ENCODE measurements at places on chromosomes 5 and 9. TPM values are rescaled to one million over a fixed set of nuclear protein-coding genes. Genes with fewer than 3 reads are reported as not detected.

DNA sequence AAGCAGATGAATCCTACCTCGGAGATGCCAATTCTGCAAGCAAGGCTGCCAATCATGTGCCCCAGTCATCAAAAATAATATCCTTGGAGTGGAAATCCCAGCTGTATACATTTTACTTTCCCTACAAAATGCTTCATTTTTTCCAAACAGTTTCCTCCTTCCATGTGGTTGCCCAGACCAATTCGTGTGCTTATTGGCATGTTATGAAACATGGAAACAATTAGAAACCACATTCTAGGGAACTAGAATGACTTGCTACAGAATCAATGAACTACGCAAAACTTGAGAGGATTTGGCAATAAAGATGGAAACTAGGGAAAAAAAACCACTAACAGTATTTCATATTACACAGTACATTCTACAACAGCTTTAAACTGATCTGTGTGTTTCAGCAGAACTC lies 584.5 kb upstream of the DMAC1 start:
- DNase-seq = no peak

GRCh38 chr5:65903581-65903980 lies 22.8 kb upstream of the ERBIN start:
- no peak for DNase-seq

GRCh38 chr9:128275198-128276007 lies at the start of gene GOLGA2:
GOLGA2 (minus strand) TSS chr9:128276007; CDS start chr9:128275976, 31 bp downstream.
- DNase-seq = peak; percentile 52

DNA sequence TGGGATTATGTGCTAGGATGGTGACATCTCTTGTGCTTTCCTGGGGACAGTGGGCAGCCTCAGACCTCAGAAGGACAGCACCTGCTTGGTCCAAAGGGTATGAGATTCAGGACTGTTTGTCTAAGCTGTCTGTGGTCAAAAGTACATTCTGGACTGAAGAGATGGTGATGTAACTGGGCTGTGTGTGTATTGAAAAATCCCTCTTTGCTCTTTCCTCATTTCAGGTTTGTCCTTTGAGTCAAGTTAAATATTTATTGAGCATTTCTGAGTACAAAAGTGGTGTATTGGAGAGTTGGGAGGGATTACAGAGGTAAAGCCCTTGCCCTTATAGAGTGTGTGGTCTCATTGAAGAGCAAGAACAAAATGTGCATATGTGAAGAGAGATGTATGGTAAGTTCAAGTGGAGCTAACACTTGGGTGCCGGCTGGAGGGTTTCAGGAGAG lies 46.7 kb downstream of the RCL1 start:
- no peak for DNase-seq

DNA sequence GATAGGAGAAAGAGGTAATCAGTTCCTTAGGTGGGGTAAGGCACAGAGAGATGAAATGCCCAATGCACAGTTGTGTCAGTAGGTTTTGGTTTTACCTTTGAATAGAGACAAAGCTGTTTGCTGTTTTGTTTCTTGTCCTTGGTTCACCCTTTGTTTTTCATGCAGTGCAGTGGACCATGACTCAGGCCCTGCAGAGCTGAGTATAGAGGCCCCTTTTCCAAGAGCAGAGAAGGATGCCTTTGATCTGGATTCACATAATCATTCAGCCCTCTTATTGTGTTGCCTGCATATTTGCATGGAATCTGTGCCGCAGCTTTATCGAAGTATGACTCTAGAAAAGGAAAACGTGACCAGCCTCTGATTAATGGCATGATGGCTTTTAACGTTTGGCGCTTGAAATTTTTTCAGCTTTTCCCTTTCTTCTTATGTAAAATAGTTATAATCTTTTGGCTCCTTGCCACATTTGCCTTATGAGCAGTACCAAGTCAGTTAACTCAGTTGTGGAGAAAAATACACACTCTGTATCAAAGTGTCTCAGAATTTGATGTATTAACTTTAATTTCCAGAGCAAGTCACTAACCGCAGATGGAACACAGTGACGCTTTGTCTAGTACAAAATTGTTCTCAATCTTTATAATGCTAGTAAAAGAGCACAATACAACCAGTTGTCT lies 197.6 kb downstream of the KDM4C start:
- DNase-seq = peak; percentile 42

GRCh38 chr5:32504989-32505596 lies 60.6 kb upstream of the ZFR start:
- peak; percentile 90 for DNase-seq

PCDHB13 gene
- 6.4 TPM for polyA plus RNA-seq

GRCh38 chr9:135416664-135417290 lies 62.8 kb upstream of the PPP1R26 start:
- no peak for DNase-seq
